Activated CD8-positive, alpha-beta T cell treated with anti-CD3 and anti-CD28 coated beads for 36 hours (primary cell): ENCODE measurements at places on chromosomes 6 and 20. TPM values are rescaled to one million over a fixed set of nuclear protein-coding genes. Genes with fewer than 3 reads are reported as not detected.
A peak's percentile ranks its signal among the peaks of the same experiment; 100 is the strongest.

- H3K27ac ChIP-seq, result no peak overlapping the region
- H3K27me3 ChIP-seq, result no peaks in the 10 kb centered on the region
- H3K4me1 ChIP-seq, result peaks cover 46% of the 10 kb centered on the region
- H3K36me3 ChIP-seq, result peaks cover 8% of the 10 kb centered on the region
- no peak overlapping the region for H3K4me3 ChIP-seq
- no peak for DNase-seq
These were observed 2.0 kb downstream of the NNAT start for GRCh38 chr20:37523012-37523391.

The CTAGE9 gene
- total RNA-seq, result not detected

The HFE gene
- 0.25 TPM for total RNA-seq

GRCh38 chr20:33568378-33568777 is 78.5 kb downstream of the CBFA2T2 start:
- peaks cover 25% of the 10 kb centered on the region for H3K4me1 ChIP-seq
- H3K36me3 ChIP-seq, result no peaks in the 10 kb centered on the region
- H3K27ac ChIP-seq, result no peak overlapping the region
- no peak overlapping the region for H3K4me3 ChIP-seq

DNA sequence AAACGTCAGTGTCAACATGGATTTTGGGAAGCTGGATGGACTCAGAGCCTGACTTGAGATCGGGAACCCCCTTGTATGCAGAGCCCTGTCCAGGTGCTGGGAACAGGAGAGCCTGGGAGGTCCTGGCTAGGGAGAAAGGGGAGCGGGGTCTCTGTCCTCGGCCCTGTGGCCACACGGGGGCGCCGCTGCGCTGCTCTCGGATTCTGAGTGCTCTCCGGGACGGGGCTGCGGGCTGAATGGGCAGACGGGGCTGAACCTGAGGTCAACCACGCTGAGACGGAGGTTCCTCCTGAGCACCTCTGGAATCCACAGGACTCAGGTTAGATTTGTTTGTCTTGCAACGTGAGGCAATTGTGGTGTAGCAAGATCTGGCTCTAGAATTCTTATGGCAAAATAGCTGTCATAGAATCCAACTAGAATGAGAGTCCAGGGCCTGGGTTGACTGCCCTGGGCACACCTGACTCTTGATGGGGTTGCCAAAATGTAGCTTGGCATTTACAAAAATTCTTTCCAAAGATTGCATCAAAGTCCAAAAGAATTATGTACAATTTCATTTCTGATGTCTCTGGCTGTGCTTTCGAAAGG is 20.6 kb upstream of the HLA-F start:
- H3K27me3 ChIP-seq, result peaks cover 18% of the 10 kb centered on the region
- H3K4me1 ChIP-seq, result peaks cover 22% of the 10 kb centered on the region

GRCh38 chr20:52105442-52106422 is 85.8 kb downstream of the ZFP64 start:
- peak; percentile 60 for DNase-seq
- H3K36me3 ChIP-seq, result no peaks in the 10 kb centered on the region
- H3K4me3 ChIP-seq, result peak overlapping the region; percentile 44
- peaks cover 37% of the 10 kb centered on the region for H3K27me3 ChIP-seq
- no peak overlapping the region for H3K27ac ChIP-seq
